ENCODE measurements at places on chromosomes 2 and 18.
A peak's percentile ranks its signal among the peaks of the same experiment; 100 is the strongest.

DNA sequence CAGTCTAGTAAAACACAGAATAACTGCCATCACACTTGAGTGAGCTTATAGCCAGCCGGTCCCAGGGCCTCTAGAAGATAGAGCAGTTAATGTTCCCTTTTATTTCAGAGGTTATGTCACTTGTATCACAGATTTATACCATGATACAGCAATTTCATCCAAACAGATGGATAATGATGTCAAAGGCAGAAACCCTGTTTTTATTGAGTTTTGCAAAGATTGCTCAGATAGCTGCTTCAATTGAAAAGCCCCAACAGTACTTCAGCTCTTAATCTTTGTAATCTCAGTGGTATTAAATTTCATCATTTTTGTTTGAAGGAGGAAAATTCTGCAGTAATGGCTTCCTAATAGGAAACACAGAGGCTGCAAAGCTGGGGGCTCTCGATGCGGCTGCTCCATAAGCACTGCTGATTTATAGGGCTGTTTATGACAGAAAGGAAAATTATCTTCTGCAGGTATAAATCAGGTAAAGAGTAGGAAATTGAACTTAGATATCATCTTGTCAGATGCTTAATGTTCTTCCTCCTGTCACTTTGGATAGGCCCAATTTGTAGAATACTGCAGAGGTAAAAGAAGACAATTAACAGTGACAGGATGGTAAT, 112.3 kb downstream of the LNPK start:
- DNase-seq = no peak

GRCh38 chr2:3864943-3865865, 161.8 kb downstream of the DCDC2C start:
- DNase-seq = peak; percentile 10

DNA sequence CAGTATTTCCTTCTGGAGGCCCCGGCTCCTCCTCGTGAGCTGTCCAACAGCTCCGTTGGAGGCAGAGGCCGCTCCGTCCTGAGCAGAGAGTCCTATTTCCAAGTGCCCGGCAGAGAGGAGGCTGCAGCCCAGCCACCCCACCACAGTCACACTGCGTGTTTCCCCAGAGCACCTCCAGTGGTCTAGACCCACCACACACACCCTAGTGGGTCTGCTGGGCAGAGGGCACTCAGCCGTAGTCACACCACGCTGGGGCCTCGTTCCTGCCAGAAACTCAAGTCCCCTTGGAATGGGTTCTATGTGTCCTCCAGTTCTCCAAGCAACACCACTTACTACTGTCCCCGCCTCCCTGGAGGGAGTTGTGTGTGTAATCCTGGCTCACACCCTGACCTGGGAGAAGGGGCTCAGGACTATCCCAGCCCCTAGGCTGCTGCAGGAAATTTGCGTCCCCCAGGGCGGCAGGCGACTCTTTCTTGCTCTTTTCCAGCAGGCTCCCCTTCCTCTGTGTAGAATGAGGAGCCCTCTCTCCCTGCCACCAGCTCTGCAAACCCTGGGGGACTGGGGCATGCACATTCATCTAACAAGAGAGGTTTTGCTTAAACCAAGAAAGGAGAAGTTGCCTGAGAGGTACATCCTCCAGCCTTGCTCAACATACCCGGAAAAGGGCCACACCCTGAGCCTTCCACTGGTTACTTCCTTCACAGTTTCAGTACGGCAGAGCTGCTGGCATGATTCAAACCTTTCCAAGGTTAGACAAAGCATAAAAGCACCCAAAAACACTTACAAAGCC, 114.1 kb downstream of the NDUFA10 start:
- DNase-seq = no peak

- DNase-seq = no peak
These were observed 132.8 kb upstream of the GALNT5 start for GRCh38 chr2:157124731-157125130.

- no peak for DNase-seq
These were observed 98.3 kb downstream of the RAPGEF4 start for GRCh38 chr2:172833898-172834297.

GRCh38 chr2:8600456-8600855, 81.4 kb upstream of the ID2 start:
- no peak for DNase-seq

- DNase-seq = peak; percentile 33
These were observed 148.7 kb downstream of the CALCRL start for GRCh38 chr2:187299122-187299906.

DNA sequence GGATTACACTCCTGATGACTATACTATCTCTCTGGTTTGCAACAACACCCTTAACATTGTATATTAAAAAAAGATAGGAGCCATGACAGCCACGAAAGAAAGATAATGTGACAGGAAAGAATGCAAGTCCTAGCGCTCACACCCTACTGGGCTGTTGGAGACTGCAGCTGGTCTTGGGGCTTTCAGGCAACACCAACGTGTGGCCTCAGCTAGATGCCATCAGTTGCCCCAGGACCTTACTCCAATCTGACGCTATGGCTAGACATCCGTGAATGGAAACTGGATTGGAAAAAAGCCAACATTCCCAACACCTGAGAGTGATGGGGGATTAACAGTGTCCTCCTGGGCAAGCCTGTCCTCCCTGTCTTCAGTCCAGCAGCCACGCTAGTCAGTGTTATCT, 357.4 kb upstream of the GULP1 start:
- DNase-seq = no peak

DNA sequence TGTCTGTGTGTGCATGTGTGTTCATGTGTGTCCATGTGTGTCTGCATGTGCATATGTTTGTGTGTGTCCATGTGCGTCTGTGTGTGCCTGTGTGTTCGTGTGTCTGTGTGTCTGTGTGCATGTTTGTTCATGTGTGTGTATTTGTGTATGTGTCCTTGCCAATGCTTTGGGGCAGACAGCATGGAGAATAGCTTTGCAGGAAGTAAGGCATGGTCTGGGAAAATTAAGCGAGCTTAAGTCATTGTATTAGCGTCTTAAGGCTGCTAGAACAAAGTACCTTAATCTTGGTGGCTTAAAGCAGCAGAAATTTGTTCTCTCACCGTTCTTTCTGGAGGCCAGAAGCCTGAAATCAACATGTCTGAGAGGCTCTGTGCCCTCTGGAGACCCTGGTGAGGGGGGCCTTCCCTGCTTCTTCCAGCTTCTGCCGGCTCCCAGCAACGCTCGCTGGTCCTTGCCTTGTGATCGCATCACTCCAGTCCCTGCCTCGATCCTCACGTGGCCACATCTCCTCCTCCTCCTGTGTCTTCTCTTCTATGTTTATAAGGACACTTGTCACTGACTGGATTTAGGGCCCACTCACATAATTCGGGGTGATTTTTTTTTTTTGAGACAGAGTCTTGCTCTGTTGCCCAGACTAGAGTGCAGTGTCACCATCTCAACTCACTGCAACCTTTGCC, 3.8 kb downstream of the NEU2 start:
- no peak for DNase-seq

GRCh38 chr2:104888489-104889258, 34.8 kb downstream of the POU3F3 start:
- no peak for DNase-seq

GRCh38 chr2:227597998-227598397, 695 bp upstream of the SCYGR2 start:
- no peak for DNase-seq

DNA sequence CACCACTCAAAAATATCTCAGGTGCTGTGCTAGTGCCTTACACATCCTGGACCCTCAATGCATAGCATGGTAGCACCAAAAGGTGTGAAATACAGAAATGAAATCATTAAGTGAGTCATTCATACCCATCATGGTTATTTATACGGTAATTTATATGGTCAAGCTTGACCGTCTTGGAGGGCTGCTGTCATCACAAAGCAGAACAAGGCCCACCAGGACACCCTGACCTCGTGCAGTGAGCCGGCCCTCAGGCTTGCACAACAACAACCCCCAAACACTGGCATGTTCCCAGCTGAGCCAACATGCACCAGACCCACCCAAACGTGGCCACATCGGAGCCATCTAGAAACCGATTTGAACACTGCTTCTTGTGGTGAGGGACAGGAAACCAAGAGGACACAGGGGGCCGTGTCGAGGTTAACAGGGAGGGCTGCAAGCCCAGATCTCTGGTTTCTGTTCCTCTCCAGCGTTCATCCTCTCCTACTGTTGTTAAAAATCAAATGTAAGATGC, 378.5 kb upstream of the ID2 start:
- no peak for DNase-seq

- no peak for DNase-seq
These were observed 154.8 kb downstream of the INSIG2 start for GRCh38 chr2:118243031-118243430.

- DNase-seq = no peak
These were observed 65.9 kb downstream of the LDLRAD4 start for GRCh38 chr18:13284330-13285027.

DNA sequence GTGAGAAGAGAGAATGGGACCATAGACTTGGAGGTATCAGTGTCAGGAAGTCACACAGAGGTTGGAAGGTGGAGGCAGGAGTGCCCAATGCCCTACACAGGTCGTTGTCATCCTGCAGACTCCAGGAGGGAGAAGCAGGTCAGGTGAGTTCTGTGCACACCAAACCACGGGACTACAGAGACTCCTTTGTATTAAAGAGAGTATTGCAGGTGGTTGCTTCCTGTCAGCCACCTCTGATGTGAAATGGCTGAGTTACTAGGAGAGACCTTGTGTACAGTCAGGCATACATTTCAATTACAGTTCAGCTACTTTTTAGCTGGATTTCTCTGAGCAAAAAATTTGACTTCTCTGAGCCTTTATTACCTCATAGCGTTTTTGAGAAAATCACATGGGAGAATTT, 51.6 kb downstream of the SPP2 start:
- no peak for DNase-seq

- no peak for DNase-seq
These were observed 146.7 kb downstream of the TSN start for GRCh38 chr2:121902171-121902591.

GRCh38 chr2:150482111-150482510, 5.4 kb downstream of the RND3 start:
- DNase-seq = no peak

GRCh38 chr2:109707281-109708147, 86.6 kb upstream of the RGPD5 start:
- DNase-seq = no peak

- no peak for DNase-seq
These were observed 168.7 kb upstream of the RASGRP3 start for GRCh38 chr2:33307659-33308270.

DNA sequence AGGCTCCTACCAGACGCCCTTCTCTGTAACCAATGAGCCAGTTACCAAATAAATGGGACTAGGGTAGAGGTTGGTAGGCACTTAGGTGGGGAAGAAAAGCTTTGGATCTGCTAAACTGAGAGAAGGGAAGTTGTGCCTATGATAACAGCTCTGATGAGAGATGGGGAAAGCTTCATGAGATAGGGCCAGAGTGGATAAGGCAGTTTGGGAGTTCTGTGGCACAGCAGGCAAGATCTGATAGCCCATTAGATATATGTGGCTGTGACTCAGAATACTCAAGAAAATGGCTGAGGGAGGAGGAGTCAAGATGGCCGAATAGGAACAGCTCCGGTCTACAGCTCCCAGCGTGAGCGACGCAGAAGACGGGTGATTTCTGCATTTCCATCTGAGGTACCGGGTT, 99.8 kb downstream of the PDE11A start:
- no peak for DNase-seq

- no peak for DNase-seq
These were observed 51.8 kb downstream of the IL1R2 start for GRCh38 chr2:102043560-102043959.

- DNase-seq = no peak
These were observed 803.6 kb upstream of the ZEB2 start for GRCh38 chr2:145323512-145323911.

DNA sequence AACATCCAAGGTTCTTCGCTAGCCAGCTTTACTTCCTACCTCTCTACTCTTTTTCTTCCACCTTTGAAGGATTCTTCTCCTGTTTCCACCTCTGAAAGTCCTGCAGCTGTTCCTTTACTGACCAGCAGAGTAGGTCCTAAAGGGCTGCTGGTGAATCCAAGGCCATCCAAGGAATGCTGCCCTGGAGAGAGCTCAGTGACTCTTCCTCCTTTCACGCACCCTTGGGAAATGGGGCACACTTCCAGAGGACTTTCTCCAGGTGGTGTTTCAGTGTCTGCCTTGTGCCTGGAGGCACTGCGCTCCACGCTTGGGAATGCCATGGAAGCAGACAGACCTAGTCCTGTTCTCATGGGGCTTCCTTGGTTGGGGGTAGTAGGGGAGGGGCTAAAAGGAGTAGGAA, 45.4 kb downstream of the SLC16A14 start:
- no peak for DNase-seq

DNA sequence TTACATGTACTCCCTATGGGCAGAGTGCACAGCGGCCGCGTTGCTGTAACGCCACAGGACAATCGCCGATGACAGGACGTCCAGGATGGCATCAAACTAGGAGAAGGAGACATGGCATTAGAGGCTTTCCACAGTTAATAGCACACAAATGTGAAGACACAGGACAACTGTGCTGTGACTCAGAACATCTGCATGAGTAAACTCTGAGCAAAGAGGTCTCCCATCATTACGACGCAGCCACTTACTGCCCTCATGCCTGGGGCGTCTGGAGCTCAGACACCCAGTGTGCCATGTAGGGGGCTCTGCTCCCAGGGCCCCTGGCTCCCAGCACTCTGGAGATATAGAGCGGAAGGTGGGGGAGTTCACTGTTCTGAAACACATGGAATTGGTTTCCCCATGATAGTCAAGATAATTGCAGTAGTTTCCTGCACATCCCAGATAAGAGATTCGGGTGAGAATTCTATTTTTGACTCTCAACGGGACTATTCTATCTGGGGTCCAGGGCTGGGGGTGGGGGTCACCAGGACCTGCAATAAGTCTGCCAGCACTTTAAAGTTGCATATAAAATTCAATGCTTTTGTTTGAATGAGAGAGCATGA, 168.1 kb downstream of the TMEM163 start:
- DNase-seq = no peak

GRCh38 chr2:151437630-151438029, 27.9 kb downstream of the RIF1 start:
- no peak for DNase-seq

DNA sequence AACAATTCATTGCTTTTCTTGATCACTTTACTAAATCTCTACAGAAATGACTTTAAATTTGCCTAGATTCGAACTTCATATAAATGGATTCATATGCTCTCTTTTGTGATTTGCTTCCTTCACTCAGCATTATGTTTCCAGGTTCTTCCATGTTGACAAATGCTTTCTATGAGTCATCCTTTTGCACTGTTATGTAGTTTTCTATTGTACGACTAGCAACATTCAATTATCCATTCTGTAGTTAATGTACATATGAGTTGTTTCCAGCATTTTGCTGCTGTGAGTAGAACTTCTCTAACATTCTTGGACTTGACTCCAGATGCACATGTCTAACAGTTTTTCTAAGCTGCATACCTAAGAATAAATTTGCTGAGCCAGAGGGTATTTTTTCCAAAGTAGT, 66.5 kb upstream of the NEUROD1 start:
- no peak for DNase-seq
